ENCODE measurements at places on chromosomes 3 and 15. TPM values are rescaled to one million over a fixed set of nuclear protein-coding genes. Genes with fewer than 3 reads are reported as not detected.

FES gene
- 4.9 TPM for total RNA-seq

PSMA4 gene
- total RNA-seq = 72.8 TPM

LRRC15 gene
- not detected for total RNA-seq

AGBL1 gene
- total RNA-seq = not detected

KY gene
- not detected for total RNA-seq

TRH gene
- not detected for total RNA-seq

ANKRD34C gene
- not detected for total RNA-seq

CAMP gene
- not detected for total RNA-seq

PDIA5 gene
- total RNA-seq = 2.7 TPM

GNAT1 gene
- 0.28 TPM for total RNA-seq

FAM174B gene
- total RNA-seq = 1.4 TPM

GP9 gene
- not detected for total RNA-seq

C3orf80 gene
- total RNA-seq = not detected

CRTC3 gene
- 77.9 TPM for total RNA-seq

UPK1B gene
- not detected for total RNA-seq

NR2E3 gene
- not detected for total RNA-seq

GCNT3 gene
- not detected for total RNA-seq

GFM1 gene
- 34.7 TPM for total RNA-seq

RAB43 gene
- total RNA-seq = 45.2 TPM

GUCA1C gene
- total RNA-seq = not detected

MEGF11 gene
- not detected for total RNA-seq

Data from CD8-positive, alpha-beta T cell (primary cell).